ENCODE measurements at places on chromosomes 1 and 21.

- no peak for DNase-seq
These were observed 226.2 kb downstream of the KIF26B start for GRCh38 chr1:245380790-245381535.

DNA sequence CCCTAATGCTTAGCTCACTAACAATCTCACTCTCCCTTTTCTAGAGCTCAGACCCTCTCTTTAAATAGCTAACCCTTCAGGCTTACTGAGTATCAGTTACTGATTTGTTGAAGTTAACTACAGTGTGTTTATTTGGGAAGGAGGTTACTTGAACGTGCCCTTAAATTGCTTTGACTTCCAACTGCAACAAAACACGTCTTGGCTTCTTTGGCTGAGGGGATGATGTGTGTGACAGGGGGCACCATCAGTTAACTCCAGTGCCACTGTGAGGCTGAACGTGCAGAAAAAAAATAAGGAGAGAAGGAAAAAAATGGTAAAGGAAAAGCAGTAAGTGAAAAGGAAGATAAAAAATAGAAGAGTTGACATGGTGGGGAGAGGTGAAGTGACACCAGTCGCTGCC, 75.1 kb upstream of the NRIP1 start:
- no peak for DNase-seq

DNA sequence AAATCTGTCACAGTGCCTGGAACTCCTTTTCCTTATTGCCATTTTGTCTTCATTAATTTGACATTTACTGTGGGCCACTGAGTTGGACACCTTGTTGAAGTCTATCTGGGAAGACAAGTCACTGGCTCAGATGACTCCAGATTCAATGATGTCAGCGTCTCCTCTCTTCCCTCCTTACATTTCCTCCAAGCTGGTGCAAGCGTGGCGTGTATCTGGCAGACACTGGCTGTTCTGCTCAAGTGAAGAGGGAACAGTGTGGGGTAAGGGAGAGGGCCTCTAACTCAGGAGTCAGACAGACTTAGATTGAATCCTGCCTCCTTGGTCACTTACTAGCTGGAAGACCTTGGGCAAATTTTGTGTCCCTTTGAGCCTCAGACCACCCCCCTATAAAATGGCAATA, 8.7 kb upstream of the ZNF691 start:
- DNase-seq, result no peak

GRCh38 chr1:52751589-52752483, 25.6 kb downstream of the ZYG11B start:
- no peak for DNase-seq

DNA sequence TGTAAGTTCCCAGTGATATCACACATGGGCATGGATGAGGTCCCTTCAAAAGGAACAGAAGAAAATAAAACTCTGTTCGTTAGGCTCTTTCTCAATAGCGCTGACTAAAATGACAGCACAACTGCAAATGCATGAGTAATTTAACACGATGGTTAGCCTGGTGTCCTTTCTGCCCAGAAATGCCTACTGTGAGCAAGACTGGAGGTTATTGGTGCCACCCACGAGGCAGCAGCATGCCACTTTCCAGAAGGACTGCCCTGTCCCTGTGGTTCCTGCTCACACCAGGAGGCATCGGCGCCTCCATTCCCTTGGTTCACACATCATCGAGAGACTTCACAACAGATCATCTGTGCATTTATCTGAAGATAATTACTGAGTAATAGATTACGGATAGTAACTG, 26.2 kb downstream of the VPS26C start:
- no peak for DNase-seq

- no peak for DNase-seq
These were observed 274.5 kb downstream of the TM2D1 start for GRCh38 chr1:61450454-61450853.

- no peak for DNase-seq
These were observed 78.3 kb downstream of the ADAMTS1 start for GRCh38 chr21:26766826-26767325.

- DNase-seq, result no peak
These were observed 3.0 kb upstream of the MCL1 start for GRCh38 chr1:150582371-150582770.

GRCh38 chr1:236762410-236762809, 32.7 kb upstream of the MTR start:
- no peak for DNase-seq

DNA sequence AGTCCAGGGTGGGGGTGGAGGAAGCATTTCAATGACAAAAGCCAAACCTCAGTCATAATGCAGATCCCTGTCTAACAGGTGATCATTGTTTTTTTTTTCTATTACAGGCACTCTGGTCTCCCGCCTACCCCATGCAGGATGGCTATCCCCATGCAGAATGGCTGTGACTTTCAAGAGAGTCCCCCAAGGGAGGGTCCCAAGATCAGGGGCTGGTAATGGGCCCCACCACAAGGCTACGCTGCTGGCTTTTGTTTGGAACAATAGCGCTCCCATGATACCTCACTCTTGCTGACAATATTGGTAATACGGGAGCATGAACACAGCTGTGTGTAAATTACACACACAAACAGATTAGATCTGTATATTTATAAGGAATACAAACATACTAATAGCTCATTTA, 119.4 kb downstream of the SLC45A1 start:
- DNase-seq, result no peak

- peak; percentile 69 for DNase-seq
These were observed 85.8 kb upstream of the RGS1 start for GRCh38 chr1:192489748-192490147.

- DNase-seq, result no peak
These were observed 1148.5 kb downstream of the PLA2G4A start for GRCh38 chr1:187977298-187977697.

GRCh38 chr21:42471716-42472330, 24.2 kb downstream of the RSPH1 start:
- no peak for DNase-seq

GRCh38 chr1:187942986-187943385, 1114.2 kb downstream of the PLA2G4A start:
- no peak for DNase-seq

DNA sequence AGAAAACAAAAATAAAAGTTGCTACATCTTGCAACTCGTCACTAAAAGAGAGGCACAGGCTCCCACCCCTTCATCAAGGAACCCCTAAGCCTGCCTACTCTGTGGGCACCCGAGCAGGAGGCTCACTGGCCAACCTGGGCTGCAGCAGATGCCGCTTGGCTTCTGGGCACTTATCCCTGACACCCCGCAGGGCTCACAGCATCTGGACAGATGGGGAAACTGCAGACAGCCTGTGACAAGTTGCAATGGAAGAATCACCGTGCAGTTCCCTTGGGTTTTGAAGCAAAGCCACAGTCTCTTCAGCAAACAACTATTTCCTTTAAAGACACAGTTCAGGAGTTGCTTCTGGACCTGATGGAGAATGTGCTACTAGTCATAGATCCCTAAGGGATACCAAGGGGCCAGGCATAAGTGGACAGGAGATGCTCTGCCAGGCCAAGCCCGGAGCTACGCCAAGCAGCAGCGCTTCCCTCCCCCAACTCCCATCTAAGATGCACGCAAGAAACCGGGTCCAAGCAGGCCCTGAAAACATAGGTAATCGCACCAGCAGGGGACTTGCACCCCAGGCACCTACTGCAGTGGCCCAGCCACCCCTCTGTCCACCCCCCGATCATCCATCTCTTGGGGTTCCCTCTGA, 170.6 kb downstream of the NPHP4 start:
- no peak for DNase-seq

DNA sequence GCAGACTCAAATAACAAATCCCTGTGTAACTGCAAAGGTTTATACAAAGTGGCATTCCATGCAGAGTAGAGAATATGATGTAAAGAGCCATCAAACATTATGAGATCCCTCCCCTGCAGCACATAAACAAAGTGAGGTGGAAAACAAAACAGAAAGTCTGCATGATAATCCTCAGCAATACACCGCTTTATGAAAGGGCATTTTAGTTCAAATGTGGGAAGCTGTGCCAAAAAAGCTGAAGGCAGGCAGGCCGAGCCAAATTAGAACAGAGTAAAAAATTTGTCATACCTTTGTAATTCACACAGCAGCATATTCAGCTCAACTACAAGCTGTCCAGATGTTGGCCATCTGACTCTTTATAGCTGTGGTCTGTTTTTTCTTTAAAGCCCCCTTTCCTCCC, 113.5 kb downstream of the LHX9 start:
- DNase-seq, result peak; percentile 54

DNA sequence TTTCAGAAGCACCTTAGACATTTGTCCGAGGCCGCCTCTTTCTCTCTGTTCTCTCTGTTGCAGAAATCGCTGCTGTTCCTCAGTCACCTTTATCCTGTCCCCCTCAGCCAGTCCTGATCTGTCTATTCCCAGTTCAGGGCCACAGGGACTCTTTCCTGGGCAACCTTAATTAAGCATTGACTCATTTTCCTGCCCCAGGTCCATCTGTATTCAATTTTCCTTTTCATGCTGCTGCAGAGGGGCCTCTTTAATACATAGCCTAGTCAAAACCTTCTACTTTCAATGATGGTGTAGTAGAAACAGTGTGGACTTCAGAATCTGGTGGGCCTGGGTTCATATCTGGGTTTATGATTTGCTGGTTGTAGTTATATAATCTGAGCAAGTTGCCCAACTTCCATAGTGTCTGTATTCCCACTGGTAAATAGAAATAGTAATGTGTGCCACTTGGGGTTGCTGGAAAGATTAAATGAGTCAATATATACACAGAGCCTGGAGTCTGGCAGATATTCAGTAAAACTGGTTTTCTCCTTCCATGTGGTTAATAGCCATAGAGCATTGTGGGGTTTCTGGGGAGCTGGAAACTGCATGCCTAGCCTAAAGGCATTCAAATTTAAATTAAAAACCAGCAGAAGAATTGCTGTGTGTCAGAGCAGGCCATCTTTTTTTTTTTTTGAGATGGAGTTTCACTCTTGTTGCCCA, 4.5 kb downstream of the TRAF5 start:
- DNase-seq, result no peak

GRCh38 chr1:167678422-167678821, 43.4 kb upstream of the MPZL1 start:
- no peak for DNase-seq

- no peak for DNase-seq
These were observed 5.6 kb upstream of the SLC2A5 start for GRCh38 chr1:9075022-9075421.

DNA sequence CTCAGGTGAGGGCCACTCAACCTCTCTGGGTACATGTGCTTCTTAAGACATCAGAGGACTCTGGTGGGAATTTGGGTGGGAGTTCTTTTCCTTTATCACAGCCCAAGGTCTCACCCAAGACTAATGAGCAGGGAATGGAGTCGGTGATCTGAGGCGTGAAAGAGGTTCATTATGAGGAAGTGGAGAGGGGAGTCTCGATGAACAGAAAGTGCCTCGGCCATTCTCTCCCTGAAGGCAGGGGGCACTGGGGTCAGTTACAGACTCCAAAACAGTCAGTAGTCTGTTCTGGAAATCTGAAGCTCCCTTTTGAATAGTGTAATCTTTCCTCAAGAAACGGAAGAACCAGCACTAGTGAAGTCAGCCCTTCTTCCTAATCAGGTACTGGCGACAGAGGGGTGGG, 36.2 kb downstream of the HSD3B2 start:
- no peak for DNase-seq

- no peak for DNase-seq
These were observed 3.0 kb downstream of the CTSS start for GRCh38 chr1:150762552-150762951.

DNA sequence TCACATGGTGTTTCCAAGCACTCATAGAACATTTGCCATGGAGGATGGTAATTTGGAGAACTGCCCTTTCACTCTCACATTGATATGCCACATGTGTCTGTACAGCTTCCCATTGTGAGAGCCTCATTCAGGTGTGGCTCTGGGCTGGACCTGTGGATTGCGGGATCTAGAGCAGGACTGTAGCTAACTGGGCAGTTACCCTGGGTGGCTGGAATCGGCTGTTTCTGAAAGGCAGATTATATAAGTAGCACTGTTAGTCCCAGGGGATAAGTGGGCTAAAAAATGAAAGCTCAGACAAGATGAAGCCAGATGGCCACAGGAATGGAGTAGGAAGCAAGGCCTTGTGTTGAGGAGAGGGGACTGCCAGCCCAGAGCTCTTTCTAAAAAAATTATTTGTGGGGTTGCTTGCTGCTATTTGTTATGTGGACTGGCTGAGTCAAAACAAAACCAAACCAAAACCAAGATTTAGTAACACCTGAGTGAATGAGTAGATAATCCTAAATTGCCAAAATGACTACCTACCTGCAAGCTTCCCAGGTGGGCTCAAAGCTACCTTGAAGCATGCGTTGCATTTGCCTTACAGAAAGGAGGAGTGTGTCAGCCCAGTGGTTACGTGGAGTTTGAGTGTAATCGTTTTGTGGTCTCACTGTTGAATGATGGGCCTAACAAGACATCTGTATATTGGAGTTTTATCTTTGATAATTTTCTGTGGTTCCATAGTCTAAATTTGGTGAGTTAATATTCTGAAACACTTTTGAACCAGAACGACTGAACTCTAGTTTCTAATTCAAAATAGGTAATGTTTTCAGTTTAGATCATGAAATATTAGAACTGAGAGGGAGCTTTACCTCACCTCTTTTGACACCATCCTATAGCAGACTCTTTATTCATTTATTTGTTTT, 58.0 kb downstream of the SDCCAG8 start:
- no peak for DNase-seq

DNA sequence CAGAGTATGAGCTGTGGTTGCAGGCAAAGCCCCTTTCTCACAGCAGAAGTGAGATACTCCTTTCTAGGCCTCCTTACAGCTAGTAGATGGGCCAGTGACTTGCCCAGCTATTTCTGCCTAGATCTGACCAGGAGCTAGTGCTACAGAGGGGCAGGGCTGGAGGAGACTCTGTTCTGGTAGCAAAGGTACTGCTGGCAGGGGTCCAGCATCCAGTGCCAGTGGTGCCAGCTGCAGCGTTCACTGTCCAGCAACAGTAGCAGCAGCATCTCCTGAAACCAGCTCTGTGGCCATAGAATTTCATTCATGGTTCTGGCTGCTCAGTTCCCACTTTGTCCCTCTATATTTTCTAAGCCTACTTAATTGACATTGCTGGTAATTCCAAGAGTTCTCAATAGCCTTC, 62.5 kb upstream of the CNN3 start:
- DNase-seq, result no peak

- peak; percentile 89 for DNase-seq
These were observed 41.5 kb downstream of the UBE4B start for GRCh38 chr1:10074059-10074851.

All from MG63 (cell line).